Stimulated activated CD4-positive, alpha-beta T cell treated with anti-CD3 and anti-CD28 coated beads, Interleukin-15, amount 100 ng/mL, for 1 hour (primary cell): ENCODE measurements at places on chromosomes 5 and 9.

DNA sequence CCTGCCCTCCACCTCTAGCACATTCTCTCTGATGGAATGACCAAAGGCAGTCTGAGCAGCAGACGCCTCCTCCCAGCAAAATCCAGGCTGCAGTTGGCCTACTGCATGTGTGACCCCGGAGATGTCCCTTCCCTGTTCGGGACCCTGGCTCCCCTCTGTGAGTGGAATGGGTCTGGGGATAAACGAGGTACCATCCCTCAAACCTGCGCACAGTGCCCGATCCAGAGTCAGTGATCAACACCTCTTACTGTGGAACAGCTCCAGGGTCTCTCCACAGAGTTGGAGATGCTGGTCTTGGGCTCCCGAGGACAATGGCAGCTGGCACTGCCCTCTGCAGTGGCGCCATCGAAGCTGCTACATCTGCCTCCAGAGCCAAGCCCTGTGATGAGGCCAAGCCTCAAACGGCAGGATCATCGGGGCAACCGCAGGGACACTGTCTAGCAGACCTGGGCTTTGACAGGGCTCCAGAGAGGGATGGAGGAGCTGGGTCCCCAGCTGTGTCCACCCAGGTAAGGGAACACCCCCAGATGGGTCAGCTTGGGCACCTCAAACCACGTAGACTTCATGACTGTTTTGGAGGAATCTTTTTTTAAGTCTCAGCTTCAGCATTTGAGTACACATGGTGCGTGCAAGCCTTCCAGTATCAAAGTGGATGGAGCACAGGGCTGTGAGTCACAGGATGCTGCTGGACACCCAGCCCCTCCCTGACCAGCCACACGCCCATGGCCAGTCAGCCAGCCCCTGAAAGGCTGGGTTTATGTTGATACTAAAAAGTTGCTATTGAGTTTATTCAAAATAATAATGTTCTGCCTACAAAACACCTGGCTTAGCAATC, 13.0 kb downstream of the MED10 start:
- DNase-seq: no peak

GRCh38 chr5:104295991-104296390, 733.4 kb upstream of the NUDT12 start:
- DNase-seq: no peak

DNA sequence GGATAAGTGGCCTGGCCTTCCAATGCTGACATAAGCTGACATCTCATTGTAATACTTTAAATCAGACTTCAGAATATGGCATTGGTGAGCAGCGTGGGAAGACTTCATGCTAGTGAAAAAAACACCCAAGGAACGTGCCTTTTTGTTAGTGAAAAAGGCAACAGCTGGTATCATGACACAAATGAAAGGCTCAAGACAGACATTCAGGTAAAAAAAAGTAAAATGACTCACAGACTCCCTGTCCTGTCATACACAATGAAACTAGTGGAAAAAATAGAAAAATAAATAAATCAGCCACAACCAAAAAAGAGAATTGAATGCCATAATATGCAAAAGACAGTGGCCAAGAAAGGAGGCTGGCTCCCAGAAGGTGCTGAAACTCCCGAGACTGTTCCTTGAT, 24.4 kb upstream of the PPP1R2B start:
- DNase-seq: no peak

- no peak for DNase-seq
Measured at GRCh38 chr5:30838936-30839496, 354.5 kb upstream of the CDH6 start.

- no peak for DNase-seq
Measured at GRCh38 chr5:134245101-134245604, 19.3 kb upstream of the PPP2CA start.

DNA sequence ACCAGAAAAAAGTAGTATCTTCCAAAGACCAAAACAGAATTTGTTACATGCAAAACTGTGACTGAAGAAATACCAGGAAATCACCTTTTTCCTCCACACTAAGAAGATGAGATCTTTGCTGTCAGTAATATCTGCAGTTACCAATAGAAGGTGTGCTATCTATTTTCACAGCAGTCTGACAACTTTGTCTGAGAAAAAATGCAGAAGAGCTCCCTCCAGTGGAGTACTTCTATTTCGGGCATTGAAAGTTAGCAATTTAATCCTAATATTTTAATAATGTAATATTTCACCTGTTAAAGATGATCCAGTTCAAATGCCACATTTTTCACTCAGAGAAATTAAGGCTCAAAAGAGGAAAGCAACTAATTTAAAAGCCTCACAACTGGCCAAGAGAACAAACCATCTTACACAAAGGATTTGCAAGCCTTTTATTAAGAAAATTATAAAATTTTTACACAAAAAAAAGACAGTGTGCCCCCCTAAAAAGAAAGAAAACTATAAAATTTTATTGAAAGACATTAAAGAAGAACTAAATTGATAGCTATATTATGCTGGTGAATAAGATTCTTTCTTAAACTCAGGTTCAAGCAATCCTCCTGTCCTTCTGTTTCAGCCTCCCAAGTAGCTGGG, 50.6 kb downstream of the DEPDC1B start:
- no peak for DNase-seq

- no peak for DNase-seq
Measured at GRCh38 chr5:55913466-55914413, 62.6 kb downstream of the IL31RA start.

DNA sequence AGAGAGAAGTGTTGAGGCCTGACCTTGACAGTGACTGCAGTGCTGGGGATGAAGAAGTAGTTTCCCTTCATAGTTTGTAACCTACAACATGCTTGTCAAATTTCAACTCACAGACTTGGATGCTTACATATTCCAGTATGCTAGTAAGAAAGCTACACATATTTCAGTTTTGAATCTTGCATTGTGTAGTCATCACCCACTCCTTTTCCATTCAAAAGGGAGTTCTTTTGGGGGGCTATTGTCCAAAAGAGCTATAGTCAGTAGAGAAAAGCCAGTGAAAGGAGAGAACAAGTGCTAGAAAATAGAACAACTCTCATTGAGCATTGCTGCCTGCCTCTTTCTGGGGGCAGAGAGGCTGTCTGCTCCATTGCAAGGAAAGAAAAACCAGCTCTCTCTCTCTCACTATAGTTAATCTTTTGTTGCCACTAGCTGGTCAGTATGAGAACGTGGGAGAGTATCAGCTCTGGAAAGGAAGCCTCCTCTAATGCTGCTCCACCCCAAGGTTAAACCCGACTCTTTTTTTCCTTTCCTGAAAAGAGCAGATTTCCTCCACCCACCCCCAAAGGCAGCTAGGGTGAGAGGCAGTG, 7.3 kb downstream of the ASTN2 start:
- DNase-seq: no peak
